Stimulated activated CD8-positive, alpha-beta memory T cell treated with anti-CD3 and anti-CD28 coated beads, Interleukin-15, amount 100 ng/mL, for 24 hours (primary cell): ENCODE measurements at places on chromosomes 1 and 21.

DNA sequence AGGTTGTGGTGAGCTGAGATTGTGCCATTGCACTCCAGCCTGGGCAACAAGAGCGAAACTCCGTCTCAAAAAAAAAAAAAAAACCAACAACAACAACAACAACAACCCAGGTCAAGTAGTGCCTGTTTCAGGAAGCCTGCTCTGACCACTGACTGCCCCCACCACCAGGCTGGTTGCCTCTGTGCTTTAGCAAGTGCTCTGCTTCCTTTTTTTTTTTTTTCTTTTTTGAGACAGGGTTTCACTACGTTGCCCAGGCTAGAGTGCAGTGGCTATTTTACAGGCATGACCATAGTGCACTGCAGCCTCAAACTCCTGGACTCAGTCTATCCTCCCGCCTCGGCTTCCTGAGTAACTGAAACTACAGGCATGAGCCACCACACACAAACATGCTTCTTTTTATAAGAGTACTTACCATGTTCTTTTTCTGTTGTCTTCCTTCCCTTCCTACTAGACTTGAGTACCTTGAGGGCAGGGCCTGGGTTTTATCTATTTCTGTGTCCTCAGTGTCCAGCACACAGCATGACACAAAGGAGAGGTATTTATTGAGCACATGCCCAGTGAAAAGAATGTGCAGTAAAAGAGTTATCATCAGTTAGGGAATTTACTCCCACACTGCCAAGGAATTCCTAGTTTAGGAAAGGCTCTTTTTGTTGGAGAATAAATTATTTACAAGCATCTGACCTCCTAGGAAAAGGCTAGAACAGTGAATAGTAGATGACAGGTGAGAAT, 9.9 kb upstream of the COA7 start:
- no peak for DNase-seq

DNA sequence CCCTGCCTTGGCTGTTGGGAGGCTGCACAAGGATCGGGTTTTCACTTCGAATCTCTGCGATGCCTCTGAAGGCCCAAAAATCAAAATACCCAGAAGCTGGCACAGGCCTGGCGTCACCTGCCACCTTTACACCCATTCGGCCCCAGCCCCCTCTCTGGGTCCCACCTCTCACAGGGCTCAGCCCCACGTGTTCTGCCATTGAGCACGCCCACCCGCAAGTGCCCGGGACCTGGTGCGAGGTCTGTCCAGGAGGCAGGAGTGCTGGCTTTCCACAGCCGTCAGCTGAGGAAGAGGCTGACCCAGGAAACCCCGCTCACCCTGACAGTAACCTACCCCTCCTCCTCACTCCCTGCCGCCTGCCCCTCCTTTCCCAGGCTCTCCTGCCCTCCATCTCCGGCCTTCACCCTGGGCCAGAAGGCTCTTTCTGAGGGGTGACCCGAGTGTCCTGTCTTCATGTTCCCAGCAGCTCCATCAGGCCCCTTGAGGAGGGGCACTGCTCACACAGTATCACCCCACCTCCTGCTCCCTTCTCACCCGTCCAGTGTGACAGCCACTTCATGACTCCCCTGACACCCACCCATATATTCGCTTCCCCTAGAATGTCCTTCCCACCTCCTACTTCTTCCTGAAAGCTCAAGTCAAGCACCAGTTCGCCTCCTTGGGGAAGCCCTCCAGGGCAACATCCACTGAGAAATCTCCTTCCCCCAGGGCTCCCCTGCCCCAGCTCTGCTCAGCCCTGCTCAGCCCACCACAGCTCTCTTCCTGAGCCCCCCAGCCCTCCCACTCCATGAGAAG, 13.5 kb downstream of the RCC2 start:
- DNase-seq = no peak

DNA sequence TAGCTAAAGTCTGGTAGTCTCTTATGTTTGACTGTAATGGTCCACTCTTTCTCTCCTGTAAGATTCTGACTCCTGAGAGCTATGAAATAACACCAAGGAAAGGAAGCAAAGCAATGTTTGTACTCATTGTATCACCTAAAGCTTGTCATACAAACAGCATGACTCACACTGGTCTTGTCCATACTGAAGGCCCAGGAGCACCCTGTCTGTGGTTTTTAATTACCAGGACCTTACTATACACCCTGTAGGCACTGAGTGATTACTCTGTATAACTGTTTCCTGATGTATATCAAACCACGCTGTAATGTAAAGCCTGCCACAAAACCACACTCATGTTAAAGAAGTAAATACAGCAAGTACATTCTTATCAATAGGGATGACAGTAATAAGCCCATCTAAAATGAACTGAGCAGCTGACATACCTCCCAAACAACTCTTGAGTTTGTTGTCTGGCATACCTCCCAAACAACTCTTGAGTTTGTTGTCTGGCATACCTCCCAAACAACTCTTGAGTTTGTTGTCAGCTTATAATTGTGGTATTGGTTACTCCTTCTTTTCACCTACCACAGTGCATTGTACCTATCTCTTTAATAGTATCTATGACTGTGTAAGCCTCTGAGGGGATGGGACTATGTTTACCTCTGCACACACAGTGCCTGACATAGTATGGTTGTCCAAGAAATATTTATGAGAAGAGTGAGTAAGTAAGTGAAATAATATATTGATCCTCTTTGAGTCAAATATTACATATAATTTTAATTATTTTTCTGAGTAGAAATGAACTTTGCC, 11.6 kb upstream of the TNFSF18 start:
- DNase-seq = no peak

DNA sequence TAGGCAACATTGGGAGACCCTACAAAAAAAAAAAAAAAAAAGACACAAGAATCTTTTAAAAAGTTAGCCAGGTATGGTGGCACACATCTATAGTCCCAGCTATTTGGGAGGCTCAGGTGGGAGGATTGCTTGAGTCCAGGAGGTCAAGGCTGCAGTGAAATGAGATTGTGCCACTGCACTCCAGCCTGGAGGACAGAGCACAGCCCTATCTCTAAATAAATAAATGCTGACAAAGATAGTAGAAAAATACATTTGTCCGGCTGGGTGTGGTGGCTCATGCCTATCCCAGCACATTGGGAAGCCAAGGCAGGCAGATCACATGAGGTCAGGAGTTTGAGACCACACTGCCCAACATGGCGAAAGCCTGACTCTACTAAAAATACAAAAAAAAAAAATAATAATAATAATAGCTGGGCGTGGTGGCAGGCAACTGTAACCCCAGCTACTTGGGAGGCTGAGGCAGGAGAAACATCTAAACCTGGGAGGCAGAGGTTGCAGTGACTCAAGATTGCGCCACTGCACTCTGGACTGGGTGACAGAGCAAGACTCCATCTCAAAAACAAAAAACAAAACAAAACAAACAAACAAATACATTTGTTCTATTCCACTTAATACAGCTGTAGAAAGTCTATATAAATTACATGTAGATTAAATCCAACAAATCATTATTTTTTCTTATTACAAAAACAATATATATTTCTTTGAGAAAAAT, 48.5 kb downstream of the PHACTR4 start:
- no peak for DNase-seq

GRCh38 chr1:81519987-81520386, 280.7 kb upstream of the ADGRL2 start:
- DNase-seq = no peak

GRCh38 chr1:178955391-178955954, 70.2 kb upstream of the FAM20B start:
- no peak for DNase-seq
